ENCODE measurements at places on chromosomes 3 and 15. TPM values are rescaled to one million over a fixed set of nuclear protein-coding genes. Genes with fewer than 3 reads are reported as not detected.

The PEX11A gene
- 9.7 TPM for total RNA-seq

The LEKR1 gene
- 1.1 TPM for total RNA-seq

The LDHAL6B gene
- total RNA-seq: not detected

The GPR62 gene
- total RNA-seq: under 0.01 TPM

The GPR27 gene
- 15.3 TPM for total RNA-seq

The UROC1 gene
- total RNA-seq: under 0.01 TPM

The DPPA2 gene
- under 0.01 TPM for total RNA-seq

Measured in hematopoietic multipotent progenitor cell (in vitro differentiated cells).